CD4-positive, alpha-beta T cell treated with Interleukin-10 for 1 hour (primary cell): ENCODE measurements at places on chromosomes 2 and 18.

DNA sequence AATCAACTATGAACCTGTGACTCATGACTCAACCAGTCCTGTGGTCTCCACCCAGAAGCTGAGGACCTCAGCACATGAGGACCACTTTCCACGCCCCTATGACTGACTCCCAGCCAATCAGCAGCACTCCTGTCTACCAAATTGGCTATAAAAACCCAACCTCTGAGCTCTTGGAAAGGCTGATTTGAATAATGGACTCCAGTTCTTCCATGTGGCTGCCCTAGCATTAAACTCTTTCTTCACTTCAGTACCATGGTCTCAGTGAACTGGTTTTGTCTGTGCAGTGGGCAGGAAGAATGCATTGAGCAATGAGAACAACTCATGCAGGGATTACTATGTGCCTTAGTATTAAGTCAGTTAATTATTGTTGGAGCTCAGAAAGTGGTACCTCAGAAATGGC lies 78.3 kb downstream of the CMPK2 start:
- no peak for DNase-seq

DNA sequence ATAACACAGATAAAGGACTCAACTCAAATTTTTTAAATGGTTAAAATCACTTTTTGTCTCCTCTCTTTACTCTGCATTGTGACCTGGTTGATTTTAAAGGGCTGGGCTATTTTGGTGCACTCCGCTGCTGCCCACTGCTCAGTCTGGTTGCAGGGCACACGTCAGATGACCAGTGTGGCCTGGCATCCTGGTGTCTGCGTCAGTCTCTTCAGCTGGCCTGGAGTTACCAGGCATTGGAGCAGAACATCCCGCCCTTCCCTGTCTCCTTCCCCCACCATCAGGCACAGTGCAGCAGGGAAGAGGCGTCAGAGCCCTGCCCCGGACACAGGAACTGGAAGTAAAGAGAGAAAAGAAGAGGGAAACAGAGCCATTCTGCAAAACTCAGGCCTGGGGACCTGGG lies 8.9 kb downstream of the C1QL2 start:
- DNase-seq, result no peak

GRCh38 chr2:178450524-178450773 lies 526 bp downstream of the PRKRA start:
- DNase-seq, result no peak

DNA sequence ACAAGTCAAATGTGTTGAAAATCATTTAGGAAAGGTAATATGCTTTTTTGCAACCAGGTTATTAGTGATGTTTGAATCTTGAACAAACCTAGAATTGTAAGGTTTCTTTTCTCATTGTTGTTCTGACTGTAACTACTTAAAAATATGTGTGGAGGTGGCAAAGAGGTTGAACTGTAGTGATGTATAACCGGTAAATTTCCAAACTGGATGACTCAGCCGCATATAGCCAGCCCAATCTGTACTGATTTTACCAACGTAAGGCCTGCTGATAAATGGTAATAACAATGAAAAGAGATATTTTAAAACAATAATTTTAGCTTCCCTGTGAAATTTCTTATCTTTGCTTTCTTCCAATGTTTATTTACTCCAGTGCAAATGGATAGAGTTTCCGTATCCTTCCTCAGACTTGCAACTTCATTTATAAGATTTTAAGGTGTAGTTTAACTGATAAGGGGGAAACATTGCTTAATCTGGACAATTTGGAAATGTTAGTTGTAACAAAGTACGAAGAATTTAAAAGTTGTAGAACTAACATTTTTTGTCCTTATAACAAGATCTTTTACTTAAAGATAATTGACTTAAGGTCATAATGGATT lies 1170.4 kb upstream of the ZEB2 start:
- DNase-seq, result no peak

- DNase-seq, result peak; percentile 48
Measured at GRCh38 chr2:137838255-137839092, 125.8 kb upstream of the HNMT start.

DNA sequence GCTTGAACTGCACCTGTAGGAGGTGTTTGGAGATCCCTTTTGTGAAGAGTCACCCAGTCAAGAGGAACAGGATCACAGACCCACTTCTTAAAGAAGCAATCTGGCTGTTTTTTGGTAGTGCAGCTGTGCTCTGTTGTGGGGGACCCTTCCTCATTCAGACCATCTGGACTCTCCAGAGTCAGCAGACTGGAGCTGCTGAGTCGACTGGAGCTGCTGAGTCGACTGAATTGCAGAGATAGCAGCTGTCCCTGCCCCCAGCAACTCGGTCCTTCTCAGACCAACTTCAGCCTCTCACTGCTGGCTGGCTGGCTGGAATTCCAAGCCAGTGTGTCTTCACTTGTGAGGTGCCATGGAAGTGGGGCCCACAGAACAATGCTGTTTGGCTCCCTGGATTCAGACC lies 56.8 kb downstream of the GTF3C3 start:
- no peak for DNase-seq

DNA sequence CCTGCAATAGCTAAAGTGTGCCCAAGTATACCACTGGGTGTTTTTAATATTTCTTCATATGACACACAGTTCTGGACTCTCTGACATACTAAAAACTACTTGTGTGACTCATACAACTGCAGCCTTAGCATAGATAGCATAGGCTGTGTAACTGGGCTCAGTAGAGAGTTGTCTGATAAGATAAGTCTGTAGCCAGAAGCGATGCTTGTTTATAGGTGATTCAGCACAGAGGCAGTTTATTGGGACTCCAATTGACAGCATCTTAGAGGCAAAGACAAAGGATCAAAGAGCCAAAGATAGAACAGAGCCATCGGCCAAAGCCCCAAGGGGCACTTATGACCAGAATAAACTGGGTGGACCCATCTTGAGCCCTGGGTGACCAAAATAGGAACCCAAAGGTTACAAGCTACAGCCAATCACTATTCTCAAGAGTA lies 42.3 kb downstream of the AAK1 start:
- no peak for DNase-seq

GRCh38 chr2:240600451-240600961 lies 14.0 kb downstream of the CAPN10 start:
- DNase-seq, result no peak

DNA sequence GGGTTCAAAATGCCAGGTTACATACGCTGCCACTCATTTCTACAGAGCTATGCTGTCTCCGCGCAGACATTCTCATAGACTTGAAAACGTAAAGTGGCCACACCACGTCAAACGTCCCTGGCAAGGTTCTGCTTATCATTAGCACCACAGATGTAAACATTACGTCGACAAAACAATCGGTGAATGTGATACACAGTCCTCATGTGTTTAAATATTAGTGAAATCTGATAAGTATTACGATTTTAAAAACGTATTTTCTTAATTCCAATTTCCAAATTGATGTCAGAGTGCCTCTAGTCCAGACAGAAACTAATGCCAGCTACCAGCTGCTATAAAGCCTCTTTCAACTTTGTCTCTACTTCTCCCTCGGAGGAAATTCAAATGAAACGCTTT lies 1.2 kb downstream of the STK17B start:
- DNase-seq, result peak; percentile 76

GRCh38 chr2:133026536-133027177 lies 356.7 kb upstream of the LYPD1 start:
- DNase-seq, result no peak

GRCh38 chr2:217792626-217793527 lies 209.9 kb downstream of the TNS1 start:
- no peak for DNase-seq

GRCh38 chr2:219109471-219109870 lies 48.8 kb upstream of the IHH start:
- peak; percentile 30 for DNase-seq

DNA sequence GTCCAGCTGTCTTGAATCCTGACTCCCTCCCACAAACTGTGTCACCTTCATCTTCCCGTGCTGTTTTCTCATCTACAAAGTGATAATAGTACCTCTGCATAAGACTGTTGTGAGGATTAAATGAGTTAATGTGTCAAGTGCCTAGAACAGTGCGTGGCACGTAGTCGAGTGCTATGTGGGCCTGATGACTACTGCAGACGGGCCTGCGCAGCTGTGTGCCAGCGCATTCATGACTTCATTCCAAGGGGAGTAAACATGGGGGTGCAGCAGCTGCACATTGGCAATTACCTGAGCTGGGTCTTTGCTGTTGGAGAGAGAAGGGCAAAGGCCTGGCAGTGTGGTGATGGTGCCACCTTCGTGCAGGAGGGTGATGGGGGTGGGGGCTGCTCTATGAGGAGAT lies 5.0 kb downstream of the TEX44 start:
- no peak for DNase-seq

DNA sequence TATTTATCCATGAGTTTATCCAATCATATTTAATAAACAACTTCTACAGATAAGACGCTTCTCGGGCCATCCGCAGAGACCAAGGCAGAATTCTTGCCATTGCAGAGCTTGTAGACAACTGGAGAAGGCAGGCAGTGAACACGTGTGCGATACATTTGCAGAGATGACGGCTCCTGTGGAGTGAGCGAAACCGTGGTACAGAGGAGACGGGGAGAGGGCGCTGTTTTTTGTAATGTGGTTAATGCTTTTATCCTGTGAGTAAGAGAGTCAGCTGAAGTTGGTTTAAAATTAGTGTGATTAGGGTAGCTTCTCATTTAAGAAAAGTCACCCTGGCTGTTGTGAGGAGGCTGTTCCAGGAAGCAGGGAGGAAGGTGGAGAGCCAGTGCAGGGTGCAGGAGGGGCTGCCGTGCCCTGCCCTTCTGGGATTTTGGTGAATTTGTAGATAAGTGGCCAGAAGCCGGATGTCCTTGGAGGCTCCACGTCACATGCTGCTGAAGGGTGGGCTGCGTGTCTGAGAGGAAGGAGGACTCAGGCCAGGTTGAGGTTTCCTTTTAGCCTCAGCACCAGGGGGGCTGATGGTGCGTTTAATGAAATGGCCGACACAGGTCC lies 151.4 kb downstream of the SNTG2 start:
- DNase-seq, result no peak

DNA sequence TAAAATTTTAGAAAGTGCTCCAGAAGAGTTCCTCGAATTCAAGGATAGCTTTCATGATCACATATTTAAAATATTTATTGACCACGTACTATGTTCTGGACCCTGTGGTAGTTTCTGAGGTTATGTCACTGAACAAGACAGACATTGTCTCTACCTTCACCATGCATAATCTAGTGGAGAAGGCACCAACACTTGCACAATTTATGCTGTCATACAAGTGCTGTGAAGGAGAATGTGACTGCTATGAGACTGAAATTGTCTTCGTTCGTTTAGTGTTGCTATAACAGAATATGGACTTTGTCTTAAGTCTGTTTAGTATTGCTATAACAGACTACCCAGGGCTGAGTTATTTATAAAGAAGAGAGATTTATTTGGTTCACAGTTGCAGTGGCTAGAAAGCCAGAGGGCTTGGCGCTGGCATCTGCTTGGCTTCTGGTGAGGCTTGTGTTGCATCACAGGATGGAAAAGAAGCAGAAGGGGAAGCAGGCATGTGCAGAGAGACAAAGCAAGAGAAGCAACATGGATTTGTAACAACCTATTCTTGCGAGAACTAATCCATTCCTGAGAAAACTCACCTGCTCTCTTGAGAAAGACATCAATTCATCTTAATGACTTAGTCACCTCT lies 50.0 kb upstream of the RFX8 start:
- DNase-seq, result no peak

DNA sequence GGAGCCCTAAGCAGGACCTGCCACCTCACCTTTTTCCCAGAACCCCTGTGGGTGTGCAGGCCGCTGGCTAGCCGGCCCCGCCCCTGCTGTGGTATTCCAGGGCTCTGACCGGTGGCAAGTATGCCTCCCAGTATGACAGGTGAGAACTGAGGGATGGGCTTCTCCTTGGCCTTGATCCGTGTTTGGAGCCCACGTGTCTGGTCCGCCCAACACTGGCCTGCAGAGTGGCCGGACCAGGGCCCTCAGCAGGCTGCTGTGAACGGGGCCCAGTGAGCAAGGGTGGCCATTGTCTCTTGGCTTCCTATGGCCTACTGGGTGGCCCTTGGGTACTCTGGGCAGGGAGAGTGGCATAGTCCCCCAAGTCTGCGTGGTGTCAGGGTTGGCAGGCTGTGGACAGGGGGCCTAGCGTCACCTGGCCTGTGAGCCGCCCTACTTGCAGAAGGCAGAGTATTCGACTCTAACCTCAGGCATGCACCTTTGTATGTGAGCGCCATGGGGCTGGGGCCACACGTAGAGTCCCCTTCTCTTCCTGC lies 1.8 kb downstream of the RNPEPL1 start:
- DNase-seq, result no peak

GRCh38 chr2:158750458-158751125 lies 44.5 kb upstream of the DAPL1 start:
- DNase-seq, result no peak

- no peak for DNase-seq
Measured at GRCh38 chr2:139465789-139466188, 685.6 kb upstream of the NXPH2 start.

DNA sequence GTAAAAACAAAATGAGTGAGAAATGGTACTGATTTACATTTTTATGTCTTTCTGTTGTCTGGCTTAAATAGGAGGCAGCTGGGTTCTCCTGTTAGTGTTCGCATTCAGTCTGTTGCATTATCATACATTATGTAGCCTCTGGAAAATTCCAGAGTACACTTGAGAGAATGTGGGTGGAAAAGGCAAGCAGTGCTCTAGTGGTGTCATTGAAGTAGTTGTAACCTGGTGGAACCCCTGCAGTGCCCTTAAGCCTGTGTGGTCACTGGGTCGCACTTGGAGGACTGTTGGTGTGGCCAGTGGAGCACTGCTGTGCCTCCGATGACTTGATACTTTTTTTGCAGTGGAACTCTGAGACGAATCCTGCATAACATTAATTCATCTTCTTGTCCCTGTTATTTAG lies 52.4 kb downstream of the USP14 start:
- no peak for DNase-seq

DNA sequence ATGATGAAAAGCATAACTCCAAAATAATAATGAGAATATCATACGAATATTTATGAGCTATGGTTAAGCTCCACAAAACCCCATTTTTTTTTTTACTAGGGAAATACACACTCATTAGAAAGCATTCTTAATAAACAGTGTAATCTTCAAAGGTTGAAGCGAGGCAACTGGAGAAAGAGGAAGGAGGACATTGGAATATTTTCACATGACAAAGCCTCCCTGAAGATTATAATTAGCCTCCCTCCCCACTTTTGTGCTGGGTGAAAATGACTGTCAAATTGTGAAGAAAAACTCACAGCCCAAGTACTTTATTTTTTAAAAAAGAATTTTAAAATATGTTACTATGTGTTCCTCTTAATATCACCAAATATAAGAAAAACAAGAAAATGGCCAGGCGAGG lies 64.1 kb upstream of the NFU1 start:
- DNase-seq, result no peak

- no peak for DNase-seq
Measured at GRCh38 chr2:133765658-133766057, 197.4 kb upstream of the NCKAP5 start.

- DNase-seq, result no peak
Measured at GRCh38 chr2:158498043-158498748, 41.4 kb downstream of the PKP4 start.
